Testis (tissue), 5 donors: ENCODE measurements at places on chromosomes 1 and 21. TPM values are rescaled to one million over a fixed set of nuclear protein-coding genes. Genes with fewer than 3 reads are reported as not detected.
A peak's percentile ranks its signal among the peaks of the same experiment; 100 is the strongest.

GRCh38 chr1:82948386-82948785 lies 1050.5 kb downstream of the TTLL7 start:
- no peaks in the 10 kb centered on the region for H3K36me3 ChIP-seq
- no peak overlapping the region for H3K4me3 ChIP-seq
- H3K4me1 ChIP-seq: no peaks in the 10 kb centered on the region

GRCh38 chr1:246428542-246429308 lies 78.4 kb downstream of the SMYD3 start:
- H3K4me3 ChIP-seq: no peak overlapping the region
- no peak for DNase-seq
- H3K27me3 ChIP-seq: no peaks in the 10 kb centered on the region

DNA sequence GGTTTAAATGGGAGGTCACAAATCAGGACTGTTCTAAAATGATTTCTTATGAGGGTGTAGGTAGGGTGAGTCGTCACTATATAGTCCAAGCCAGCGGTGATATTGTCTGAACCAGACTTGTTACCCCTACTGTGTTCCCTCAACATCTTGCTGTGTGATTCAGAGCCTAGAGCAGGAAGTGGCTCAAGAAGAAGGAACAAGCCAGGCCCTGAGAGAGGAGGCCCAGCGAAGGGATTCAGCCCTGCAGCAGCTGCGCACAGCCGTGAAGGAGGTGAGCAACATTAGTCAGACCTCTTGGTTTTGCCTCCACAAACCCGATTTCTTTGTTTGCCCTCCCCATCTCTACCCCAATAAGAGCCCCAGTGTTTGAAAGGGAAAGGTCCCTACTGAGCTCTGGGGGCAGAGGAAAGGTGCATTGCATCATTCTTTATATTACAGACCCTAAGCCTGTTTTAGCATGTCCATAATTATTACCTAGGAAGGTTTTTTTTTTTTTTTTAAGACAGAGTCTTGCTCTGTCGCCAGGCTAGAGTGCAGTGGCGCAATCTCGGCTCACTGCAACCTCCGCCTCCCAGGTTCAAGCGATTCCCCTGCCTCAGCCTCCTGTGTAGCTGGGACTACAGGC lies 5.0 kb upstream of the SH3BGRL3 start:
- no peaks in the 10 kb centered on the region for H3K27me3 ChIP-seq
- H3K4me1 ChIP-seq: peaks cover 22% of the 10 kb centered on the region
- peak overlapping the region; percentile 89 for H3K27ac ChIP-seq
- H3K36me3 ChIP-seq: no peaks in the 10 kb centered on the region
- no peak for DNase-seq
- H3K4me3 ChIP-seq: no peak overlapping the region

ADIPOR1 gene
- 157 TPM for total RNA-seq

RPS6KC1 gene
- 55.5 TPM for total RNA-seq

DNA sequence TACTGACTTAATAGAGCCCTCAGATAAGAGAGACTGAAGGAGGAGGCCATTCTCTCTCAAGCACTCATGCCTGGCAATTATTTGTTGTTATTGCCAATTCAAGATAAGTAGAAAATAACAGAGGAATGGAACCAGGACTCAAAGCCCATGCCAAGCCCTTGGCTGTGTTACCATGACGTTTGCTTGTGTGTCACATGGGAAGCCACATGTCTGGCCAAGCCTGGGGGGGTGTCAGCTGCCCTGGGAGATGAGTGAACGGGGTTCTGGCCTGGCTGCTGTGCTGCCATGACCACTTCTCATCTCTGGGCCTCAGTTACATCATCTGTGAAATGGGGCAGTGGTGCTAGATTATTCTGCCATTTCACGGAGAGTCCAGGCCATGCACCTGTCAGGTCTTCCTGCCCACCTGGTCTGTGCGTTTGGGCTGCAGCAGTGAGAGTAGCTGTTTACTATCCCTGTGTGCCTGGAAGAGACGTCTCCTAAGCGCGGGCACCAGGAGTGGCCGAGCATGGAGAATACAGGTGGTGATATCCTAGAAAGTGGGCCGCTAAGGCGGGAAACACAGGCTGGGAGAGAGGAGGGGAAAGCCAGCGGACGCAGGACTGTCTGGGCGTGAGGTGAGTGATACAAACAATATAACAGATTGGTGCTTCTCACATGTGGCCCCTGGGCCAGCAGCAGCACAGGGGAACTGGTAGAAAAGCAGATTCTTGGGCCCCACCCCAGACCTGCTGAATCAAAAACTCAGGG lies 67.8 kb downstream of the MAN1C1 start:
- no peak overlapping the region for H3K27ac ChIP-seq
- DNase-seq: no peak
- H3K36me3 ChIP-seq: no peaks in the 10 kb centered on the region
- no peak overlapping the region for H3K4me3 ChIP-seq

DNA sequence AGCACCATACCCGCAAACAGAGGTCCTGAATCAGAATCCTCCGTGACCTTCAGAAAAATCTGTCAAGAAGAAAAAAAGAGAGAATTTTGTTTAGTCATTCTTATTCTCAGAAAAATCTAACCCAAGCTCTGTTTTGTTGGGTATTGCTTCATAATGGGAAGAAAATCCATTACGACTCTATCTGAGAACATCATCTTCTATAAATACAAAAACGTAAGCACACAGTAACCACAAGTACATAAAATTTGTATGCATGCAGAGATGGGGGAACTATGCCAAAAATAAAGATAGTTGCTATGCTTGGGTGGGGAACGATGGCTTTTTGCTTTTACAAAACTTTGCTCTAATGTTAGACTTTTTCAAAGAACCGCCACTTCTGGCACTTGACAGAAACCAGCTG lies 84.2 kb downstream of the ABCA4 start:
- H3K27ac ChIP-seq: no peak overlapping the region
- no peaks in the 10 kb centered on the region for H3K27me3 ChIP-seq
- no peak overlapping the region for H3K4me3 ChIP-seq

EDARADD gene
- total RNA-seq: 3.2 TPM

- no peaks in the 10 kb centered on the region for H3K27me3 ChIP-seq
- no peak for DNase-seq
- no peaks in the 10 kb centered on the region for H3K36me3 ChIP-seq
- H3K4me1 ChIP-seq: no peaks in the 10 kb centered on the region
Observed at GRCh38 chr21:36203603-36203889, 46.9 kb downstream of the DOP1B start.

GRCh38 chr1:166488327-166488726 lies 321.5 kb upstream of the FAM78B start:
- H3K4me3 ChIP-seq: no peak overlapping the region
- H3K27ac ChIP-seq: no peak overlapping the region
- H3K36me3 ChIP-seq: no peaks in the 10 kb centered on the region
- no peaks in the 10 kb centered on the region for H3K27me3 ChIP-seq

- no peaks in the 10 kb centered on the region for H3K27me3 ChIP-seq
- DNase-seq: no peak
- no peaks in the 10 kb centered on the region for H3K36me3 ChIP-seq
- H3K27ac ChIP-seq: no peak overlapping the region
- H3K4me1 ChIP-seq: no peaks in the 10 kb centered on the region
- no peak overlapping the region for H3K4me3 ChIP-seq
Observed at GRCh38 chr21:36388835-36389234, 3.6 kb downstream of the CHAF1B start.

FOXD3 gene
- total RNA-seq: 3.5 TPM
